NCI-H345 (cell line): ENCODE measurements at places on chromosomes 12 and 14.

GRCh38 chr12:57899010-57899662 is 42.2 kb upstream of the ATP23 start:
- DNase-seq: no peak

- no peak for DNase-seq
Observed at GRCh38 chr14:60485057-60485597, 736 bp downstream of the C14orf39 start.

GRCh38 chr14:51527073-51527472 is 124.6 kb upstream of the FRMD6 start:
- no peak for DNase-seq

- DNase-seq: no peak
Observed at GRCh38 chr12:3152892-3153291, 75.7 kb downstream of the TSPAN9 start.

GRCh38 chr12:15000575-15000974 is 27.7 kb downstream of the PDE6H start:
- DNase-seq: no peak

GRCh38 chr12:113276946-113277500 is 55.8 kb downstream of the TPCN1 start:
- no peak for DNase-seq

DNA sequence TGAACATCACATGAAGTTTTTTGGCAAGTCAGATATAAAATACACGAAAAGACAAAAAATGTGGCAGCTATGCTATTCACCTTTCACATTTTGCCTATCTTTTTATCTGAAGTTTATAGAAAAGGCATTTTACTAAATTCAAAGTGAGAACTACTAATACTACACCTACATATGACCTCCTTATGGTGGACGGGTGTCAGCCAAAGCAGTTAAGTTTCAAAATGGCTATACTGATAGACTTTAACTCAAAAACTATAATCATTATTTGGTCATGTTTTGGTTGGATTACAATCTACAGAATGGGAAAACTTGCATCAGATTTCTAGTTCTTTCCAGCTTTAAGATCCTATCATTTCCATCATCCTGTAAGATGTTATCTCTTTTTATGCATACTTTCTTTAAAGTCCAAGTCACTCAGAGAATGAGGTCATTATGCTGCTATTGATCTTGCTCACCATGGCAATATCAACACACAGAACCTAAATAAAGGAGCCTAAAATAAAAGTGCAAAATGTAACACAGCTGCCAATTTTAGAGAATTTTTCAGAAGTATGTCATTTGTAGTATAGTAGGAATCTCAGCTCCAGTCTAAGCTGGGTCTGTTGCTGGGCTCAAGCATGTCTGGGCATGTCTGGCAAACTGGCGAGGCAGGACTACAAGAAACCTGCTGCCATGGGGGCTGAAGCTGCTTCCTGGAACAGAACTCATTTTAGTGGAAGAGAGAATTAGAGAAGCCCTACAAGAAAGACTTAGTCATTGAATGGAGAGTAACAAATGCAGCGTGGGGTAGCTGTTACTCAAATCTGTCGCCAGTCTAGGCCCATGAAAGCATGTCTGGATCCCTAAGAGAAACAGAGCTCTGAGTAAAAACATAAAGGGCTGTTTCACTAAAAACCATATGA is 7.6 kb upstream of the AEBP2 start:
- DNase-seq: peak; percentile 41

DNA sequence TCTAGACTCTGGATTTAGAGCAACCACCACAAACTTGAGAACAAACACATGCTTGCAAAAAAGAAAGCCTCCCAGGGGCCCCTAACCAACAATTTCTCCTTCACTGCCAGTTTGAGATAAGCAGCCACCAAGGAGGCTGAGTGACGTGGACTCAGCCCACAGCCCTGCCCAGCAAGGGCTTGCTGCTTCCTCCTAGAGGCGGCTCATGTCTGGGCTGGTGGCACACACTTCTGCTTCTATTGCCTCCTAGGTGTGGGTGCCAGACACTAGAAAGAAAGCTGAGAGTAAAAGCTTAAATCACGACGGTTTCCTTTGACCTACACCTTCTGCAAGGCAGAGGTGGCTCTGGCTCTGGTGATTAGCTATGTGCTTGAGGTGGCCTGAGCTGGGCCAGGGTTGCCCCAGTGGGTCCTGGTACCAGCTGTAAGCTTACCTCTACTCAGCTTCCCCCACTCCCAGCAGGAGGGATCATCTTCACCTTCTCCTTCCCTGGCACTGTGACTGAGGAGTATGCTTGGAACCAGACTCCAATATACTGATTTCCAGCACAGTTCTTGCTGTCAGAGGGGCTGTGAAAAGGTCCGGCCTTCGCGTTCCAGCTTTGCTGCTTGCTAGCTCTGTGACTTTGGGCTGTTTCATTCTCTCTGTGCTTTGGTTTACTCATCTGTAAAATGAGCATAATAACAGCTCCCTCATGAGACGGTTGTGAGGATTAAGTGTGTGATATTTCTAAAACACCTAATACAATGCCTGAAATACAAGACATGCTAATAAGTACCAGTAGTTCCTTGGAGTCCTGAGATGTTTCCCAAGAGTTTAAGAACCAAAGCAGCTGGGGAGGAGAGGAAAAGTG is 89.7 kb upstream of the PARP11 start:
- no peak for DNase-seq
